ENCODE measurements at places on chromosomes 11 and 22.

- no peaks in the 10 kb centered on the region for H3K4me1 ChIP-seq
- H3K4me3 ChIP-seq = no peak overlapping the region
These were observed 181.2 kb downstream of the CSNK2A3 start for GRCh38 chr11:11171854-11172253.

- DNase-seq = peak; percentile 17
- H3K4me1 ChIP-seq = peaks cover 11% of the 10 kb centered on the region
- peak overlapping the region; percentile 82 for H3K4me3 ChIP-seq
- H3K27ac ChIP-seq = peak overlapping the region; percentile 97
- H3K27me3 ChIP-seq = no peaks in the 10 kb centered on the region
These were observed 789 bp upstream of the FAM111A start for GRCh38 chr11:59141673-59142460.

DNA sequence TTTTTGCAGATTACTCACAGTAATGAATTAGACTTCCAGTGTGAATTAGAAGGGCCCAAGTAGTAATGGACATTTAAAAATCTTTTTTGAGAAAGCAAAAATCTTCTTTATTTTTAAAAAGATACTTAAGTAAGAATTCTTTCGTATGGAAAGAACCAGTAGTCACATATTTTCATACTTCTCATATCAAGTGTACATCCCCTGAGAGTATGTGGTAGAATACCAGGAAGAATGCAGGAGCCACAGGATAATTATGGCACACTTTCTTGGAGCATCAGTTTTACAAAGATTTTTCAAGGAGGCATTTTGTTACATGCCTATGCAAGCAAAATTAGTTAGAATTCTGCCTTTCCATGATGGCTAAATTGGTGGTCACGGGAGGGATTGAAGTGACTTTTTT, 28.1 kb downstream of the POLD3 start:
- no peaks in the 10 kb centered on the region for H3K4me1 ChIP-seq
- no peak overlapping the region for H3K4me3 ChIP-seq
- DNase-seq = no peak
- H3K27me3 ChIP-seq = no peaks in the 10 kb centered on the region
- peaks cover 2% of the 10 kb centered on the region for H3K36me3 ChIP-seq
- H3K27ac ChIP-seq = no peak overlapping the region

GRCh38 chr22:22712666-22713365, 68.4 kb downstream of the GGTLC2 start:
- H3K4me1 ChIP-seq = no peaks in the 10 kb centered on the region
- no peaks in the 10 kb centered on the region for H3K27me3 ChIP-seq
- DNase-seq = no peak
- H3K36me3 ChIP-seq = no peaks in the 10 kb centered on the region

DNA sequence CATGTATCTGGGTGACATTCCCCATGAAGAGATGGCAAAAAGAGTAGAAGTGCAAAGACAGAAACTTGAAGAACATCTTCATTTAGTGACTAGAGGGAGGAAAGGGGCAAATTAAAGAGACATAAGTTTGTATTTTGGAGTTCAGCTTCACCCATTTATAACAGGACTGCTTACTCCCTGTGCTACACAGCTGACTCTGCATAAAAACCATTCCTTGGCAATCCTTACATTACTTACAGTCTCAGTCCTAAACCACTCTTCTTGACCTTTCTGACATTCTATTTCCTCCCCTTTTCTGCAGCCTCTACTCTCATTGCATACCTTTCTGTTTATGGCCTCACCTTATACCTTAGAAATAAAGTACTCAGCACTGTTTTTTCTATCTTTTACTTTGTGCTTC, 6.8 kb upstream of the SERGEF start:
- no peaks in the 10 kb centered on the region for H3K4me1 ChIP-seq
- H3K4me3 ChIP-seq = no peak overlapping the region

DNA sequence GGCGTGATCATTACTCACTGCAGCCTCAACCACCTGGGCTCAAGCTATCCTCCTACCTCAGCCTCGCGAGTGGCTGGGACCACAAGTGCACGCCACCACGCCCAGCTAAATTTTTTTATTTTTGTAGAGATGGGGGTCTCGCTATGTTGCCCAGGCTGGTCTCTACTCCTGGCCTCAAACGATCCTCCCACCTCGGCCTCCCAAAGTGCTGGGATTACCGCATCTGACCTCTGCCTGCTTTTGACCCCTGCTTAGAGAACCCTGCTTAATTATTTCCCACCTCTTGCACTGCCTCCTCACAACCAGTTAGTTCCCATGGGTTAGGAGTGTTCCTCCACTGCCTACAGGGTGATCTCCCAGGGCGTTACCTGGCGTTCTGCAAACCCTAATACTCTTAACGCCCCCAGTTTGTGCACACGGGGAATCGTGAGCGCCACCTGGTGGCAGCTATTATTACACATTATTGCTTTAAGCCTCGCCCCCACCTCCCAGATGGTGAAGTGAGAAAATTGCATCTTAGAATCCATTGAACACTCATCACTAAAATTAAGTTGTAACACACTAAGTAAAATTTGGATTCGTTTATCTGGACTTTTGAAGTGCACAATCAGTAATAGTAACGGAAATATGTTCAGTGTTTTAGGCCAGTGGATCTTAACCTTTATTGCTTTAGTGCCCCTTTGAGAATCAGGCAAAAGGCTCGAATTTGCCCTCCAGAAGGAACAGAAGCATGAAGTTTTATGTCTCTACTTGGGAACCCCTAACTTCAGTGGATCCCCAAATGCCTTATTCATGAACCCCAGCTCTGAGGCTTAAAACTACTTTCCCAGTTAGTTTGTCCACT, 61.4 kb upstream of the ASPHD2 start:
- peak; percentile 37 for DNase-seq
- no peak overlapping the region for H3K27ac ChIP-seq
- H3K36me3 ChIP-seq = no peaks in the 10 kb centered on the region
- H3K4me1 ChIP-seq = no peaks in the 10 kb centered on the region
- H3K4me3 ChIP-seq = no peak overlapping the region

- H3K4me1 ChIP-seq = no peaks in the 10 kb centered on the region
- H3K27ac ChIP-seq = no peak overlapping the region
- peaks cover 94% of the 10 kb centered on the region for H3K27me3 ChIP-seq
- no peak overlapping the region for H3K4me3 ChIP-seq
These were observed 6.0 kb downstream of the PAX6 start for GRCh38 chr11:31805037-31805628.

- DNase-seq = peak; percentile 53
- H3K36me3 ChIP-seq = no peaks in the 10 kb centered on the region
These were observed 45.4 kb upstream of the MYOD1 start for GRCh38 chr11:17673951-17674350.

DNA sequence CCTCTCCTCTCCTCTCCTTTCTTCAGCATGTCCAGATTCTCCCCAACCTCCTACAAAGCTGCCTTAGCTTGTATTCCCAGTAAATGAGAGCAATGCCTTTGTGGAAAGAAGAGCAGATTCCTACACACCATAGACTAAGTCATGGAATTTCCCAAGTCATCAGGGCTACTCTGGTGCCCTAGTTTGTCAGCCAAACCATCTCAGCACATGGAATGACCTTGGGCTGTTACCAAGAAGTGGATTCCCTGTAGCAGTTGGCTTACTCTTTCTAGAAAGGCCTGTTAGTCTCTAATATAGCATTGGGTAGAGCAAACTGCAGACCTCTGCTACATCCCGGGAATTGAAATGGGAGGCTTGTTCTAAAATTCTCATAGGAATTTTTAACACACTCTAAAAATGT, 108.9 kb upstream of the OLFML1 start:
- no peaks in the 10 kb centered on the region for H3K36me3 ChIP-seq
- DNase-seq = no peak
- no peak overlapping the region for H3K27ac ChIP-seq
- H3K4me3 ChIP-seq = no peak overlapping the region

DNA sequence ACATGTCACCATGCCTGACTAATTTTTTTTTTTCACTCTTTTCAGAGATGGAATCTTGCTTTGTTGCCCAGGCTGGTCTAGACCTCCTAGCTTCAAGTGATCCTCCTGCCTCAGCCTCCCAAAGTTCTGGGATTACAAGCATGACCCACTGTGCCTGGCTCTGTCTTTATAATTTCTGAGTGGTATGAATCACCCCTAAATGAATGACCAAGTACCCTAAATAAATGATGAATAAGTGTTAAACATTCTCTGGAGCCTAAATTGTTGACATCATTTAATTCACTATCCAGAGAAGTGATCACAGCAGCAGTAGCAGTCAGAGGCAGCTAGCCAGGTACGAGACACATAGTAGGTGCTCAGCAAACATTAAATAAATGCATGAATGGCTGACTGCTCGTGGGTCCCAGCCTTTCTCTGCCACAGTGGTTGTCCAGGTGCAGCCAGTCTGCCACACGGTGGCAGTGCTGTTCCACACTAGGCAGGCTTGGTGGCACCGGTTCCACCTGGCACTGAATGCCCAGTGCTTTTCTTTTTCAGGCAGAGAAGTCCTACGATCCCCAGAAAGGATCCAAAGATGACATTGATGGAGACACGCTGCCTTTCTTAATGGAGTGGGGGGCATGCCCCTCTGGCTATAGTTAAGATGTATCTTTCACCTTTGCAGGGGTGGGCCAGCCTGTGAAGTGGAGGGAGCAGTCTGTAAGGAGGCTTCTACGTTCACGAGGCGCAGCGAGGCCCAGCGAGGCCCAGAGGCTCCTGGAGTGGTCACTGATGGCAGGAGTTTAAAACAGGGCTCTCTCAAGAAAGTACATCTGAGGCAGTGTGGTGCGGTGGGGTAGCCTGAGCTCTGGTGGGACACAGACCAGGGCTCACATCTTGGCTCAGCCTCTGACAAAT, 8.7 kb upstream of the TTC12 start:
- H3K4me1 ChIP-seq = no peaks in the 10 kb centered on the region
- no peaks in the 10 kb centered on the region for H3K36me3 ChIP-seq
- H3K27me3 ChIP-seq = no peaks in the 10 kb centered on the region

- no peaks in the 10 kb centered on the region for H3K36me3 ChIP-seq
- peak; percentile 86 for DNase-seq
- peak overlapping the region; percentile 58 for H3K27ac ChIP-seq
- no peaks in the 10 kb centered on the region for H3K27me3 ChIP-seq
- peaks cover 12% of the 10 kb centered on the region for H3K4me1 ChIP-seq
These were observed 33.5 kb downstream of the GDPD4 start for GRCh38 chr11:77267962-77268361.

DNA sequence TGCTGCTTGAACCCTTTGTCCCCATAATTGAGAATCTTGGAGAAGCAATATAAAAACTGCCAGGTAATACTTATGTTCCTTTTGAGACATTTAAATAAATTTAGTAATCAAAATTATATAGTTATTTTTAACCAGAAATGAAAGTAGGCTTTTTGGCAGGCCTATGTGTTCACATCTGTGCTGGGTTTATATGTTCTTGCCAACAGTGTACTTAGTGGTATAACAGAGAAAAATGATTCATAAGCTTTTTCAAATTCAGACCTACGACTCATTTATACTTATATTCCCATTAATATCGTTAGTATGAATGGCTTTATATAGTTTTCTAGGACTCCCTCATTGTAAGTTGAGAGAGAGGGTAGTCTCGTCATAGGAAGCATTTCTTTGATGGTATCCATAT, 79.0 kb downstream of the DDX10 start:
- H3K27ac ChIP-seq = no peak overlapping the region
- no peaks in the 10 kb centered on the region for H3K27me3 ChIP-seq

- no peak for DNase-seq
- no peaks in the 10 kb centered on the region for H3K4me1 ChIP-seq
- no peak overlapping the region for H3K4me3 ChIP-seq
- no peaks in the 10 kb centered on the region for H3K36me3 ChIP-seq
- no peaks in the 10 kb centered on the region for H3K27me3 ChIP-seq
These were observed 33.1 kb upstream of the PICALM start for GRCh38 chr11:86101941-86102407.

- H3K27me3 ChIP-seq = no peaks in the 10 kb centered on the region
- H3K4me3 ChIP-seq = no peak overlapping the region
- H3K36me3 ChIP-seq = no peaks in the 10 kb centered on the region
- DNase-seq = peak; percentile 9
These were observed 14.6 kb upstream of the POLD3 start for GRCh38 chr11:74577624-74578396.

GRCh38 chr22:26585104-26585790, 4.7 kb downstream of the TPST2 start:
- DNase-seq = peak; percentile 84
- no peak overlapping the region for H3K27ac ChIP-seq
- H3K4me1 ChIP-seq = peaks cover 15% of the 10 kb centered on the region
- no peaks in the 10 kb centered on the region for H3K27me3 ChIP-seq
- H3K36me3 ChIP-seq = no peaks in the 10 kb centered on the region
- H3K4me3 ChIP-seq = no peak overlapping the region

GRCh38 chr22:36577019-36577418, 48.1 kb upstream of the EIF3D start:
- peak; percentile 96 for DNase-seq
- no peak overlapping the region for H3K27ac ChIP-seq
- H3K36me3 ChIP-seq = no peaks in the 10 kb centered on the region
- peaks cover 13% of the 10 kb centered on the region for H3K27me3 ChIP-seq
- H3K4me1 ChIP-seq = no peaks in the 10 kb centered on the region
- H3K4me3 ChIP-seq = no peak overlapping the region

GRCh38 chr11:87304412-87304811, 266.7 kb downstream of the TMEM135 start:
- peak; percentile 65 for DNase-seq
- no peaks in the 10 kb centered on the region for H3K27me3 ChIP-seq
- H3K27ac ChIP-seq = no peak overlapping the region
- H3K36me3 ChIP-seq = no peaks in the 10 kb centered on the region
- H3K4me3 ChIP-seq = no peak overlapping the region
- H3K4me1 ChIP-seq = no peaks in the 10 kb centered on the region

DNA sequence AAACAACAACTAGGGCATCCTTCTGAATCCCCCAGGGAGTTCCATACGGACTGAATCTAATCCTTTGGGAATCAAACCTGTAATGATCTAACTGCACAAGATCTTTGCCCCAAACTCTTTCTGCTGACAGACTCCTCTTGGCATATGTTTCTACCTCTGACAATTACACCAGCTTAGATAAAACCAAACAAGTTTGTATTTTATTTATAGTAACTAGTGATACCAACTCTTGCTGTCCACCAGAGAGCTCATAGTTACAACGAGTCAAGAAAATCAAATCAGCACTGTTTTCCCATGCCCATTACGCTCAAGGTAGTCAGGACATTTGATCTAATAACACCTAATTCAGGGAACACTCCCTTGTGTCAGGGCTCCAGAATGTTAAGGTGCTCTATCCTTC, 972.0 kb downstream of the NTM start:
- no peak overlapping the region for H3K27ac ChIP-seq
- no peaks in the 10 kb centered on the region for H3K4me1 ChIP-seq
- no peaks in the 10 kb centered on the region for H3K27me3 ChIP-seq
- no peak overlapping the region for H3K4me3 ChIP-seq

- DNase-seq = peak; percentile 40
- H3K27me3 ChIP-seq = no peaks in the 10 kb centered on the region
- H3K27ac ChIP-seq = no peak overlapping the region
- no peak overlapping the region for H3K4me3 ChIP-seq
- H3K4me1 ChIP-seq = no peaks in the 10 kb centered on the region
- H3K36me3 ChIP-seq = no peaks in the 10 kb centered on the region
These were observed 36.0 kb downstream of the COMMD9 start for GRCh38 chr11:36253238-36253637.
